ENCODE measurements at places on chromosomes 5 and 9. TPM values are rescaled to one million over a fixed set of nuclear protein-coding genes. Genes with fewer than 3 reads are reported as not detected.

DNA sequence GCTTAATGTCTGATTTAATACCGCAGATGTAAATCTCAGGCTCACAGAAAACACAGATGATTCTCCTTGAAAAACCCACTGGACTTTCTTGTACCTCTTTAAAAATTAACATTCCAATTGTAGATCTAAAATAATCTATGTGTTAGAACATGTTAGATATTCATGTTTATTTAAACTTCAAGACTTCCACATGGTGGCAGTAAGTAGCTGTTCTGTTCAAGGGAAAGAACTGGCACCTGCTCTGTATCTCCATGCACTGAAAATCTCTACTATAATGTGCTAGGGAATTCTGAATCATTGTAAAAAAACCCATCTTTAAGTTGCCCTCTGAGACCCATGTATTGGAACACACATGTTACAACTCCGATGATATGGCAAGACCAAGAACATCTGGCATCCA is 366.9 kb downstream of the DMRTA1 start:
- no peaks in the 10 kb centered on the region for H3K36me3 ChIP-seq
- H3K4me3 ChIP-seq = no peak overlapping the region
- H3K27me3 ChIP-seq = no peaks in the 10 kb centered on the region
- H3K27ac ChIP-seq = no peak overlapping the region
- no peaks in the 10 kb centered on the region for H3K4me1 ChIP-seq

DNA sequence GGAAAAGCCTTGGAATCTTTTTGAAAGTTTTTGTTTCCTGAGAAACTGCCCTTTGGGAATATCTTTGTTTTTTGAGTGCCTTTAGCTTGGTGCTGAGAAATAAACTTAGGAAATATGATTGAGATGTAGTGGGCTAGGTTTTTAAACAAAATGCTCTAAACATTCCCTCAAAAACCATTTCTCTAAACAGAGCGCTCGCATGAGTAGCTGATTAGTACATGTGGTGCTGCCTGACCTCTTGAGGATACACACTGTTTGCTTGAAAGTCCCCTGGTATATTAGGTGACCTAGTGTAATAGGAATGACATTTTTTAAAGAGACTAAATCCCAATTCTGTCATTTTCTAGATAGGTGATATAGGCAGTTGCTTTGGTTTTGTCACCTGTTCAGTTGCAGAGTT is 132.3 kb downstream of the ADAMTSL1 start:
- no peak overlapping the region for H3K4me3 ChIP-seq
- H3K36me3 ChIP-seq = no peaks in the 10 kb centered on the region
- H3K27me3 ChIP-seq = no peaks in the 10 kb centered on the region
- DNase-seq = no peak
- no peak overlapping the region for H3K27ac ChIP-seq
- peaks cover 30% of the 10 kb centered on the region for H3K4me1 ChIP-seq

DNA sequence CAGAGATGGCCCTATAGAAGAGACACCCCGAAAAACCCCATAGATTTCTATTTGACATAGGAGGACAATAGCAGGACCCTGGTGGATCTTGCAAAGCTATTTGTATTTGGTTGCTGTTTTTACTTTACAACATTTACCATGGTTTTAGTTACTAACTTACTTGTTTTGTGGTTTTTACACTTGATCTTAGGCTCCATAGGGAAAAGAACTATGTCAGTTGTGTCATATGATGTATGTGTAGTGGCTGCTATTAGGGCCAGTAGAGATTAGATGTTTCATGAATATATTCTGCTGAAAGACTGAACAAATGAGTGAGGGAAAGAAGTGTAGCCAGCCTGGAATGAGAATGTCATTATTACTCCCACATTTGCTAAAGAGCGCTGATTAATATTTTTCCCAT is 388.1 kb downstream of the SEMA5A start:
- H3K4me3 ChIP-seq = no peak overlapping the region
- no peak for DNase-seq
- no peaks in the 10 kb centered on the region for H3K27me3 ChIP-seq
- H3K4me1 ChIP-seq = no peaks in the 10 kb centered on the region
- no peaks in the 10 kb centered on the region for H3K36me3 ChIP-seq
- no peak overlapping the region for H3K27ac ChIP-seq

The MED27 gene
- total RNA-seq = 35.0 TPM

The ARL10 gene
- 6.7 TPM for total RNA-seq

Data from GM23338 (cell line).